T-helper 1 cell (primary cell): ENCODE measurements at places on chromosomes 3 and 15.

GRCh38 chr3:147298511-147298982, 107.8 kb downstream of the ZIC4 start:
- DNase-seq: no peak

- no peak for DNase-seq
Measured at GRCh38 chr15:42796955-42797782, 60.2 kb upstream of the CDAN1 start.

DNA sequence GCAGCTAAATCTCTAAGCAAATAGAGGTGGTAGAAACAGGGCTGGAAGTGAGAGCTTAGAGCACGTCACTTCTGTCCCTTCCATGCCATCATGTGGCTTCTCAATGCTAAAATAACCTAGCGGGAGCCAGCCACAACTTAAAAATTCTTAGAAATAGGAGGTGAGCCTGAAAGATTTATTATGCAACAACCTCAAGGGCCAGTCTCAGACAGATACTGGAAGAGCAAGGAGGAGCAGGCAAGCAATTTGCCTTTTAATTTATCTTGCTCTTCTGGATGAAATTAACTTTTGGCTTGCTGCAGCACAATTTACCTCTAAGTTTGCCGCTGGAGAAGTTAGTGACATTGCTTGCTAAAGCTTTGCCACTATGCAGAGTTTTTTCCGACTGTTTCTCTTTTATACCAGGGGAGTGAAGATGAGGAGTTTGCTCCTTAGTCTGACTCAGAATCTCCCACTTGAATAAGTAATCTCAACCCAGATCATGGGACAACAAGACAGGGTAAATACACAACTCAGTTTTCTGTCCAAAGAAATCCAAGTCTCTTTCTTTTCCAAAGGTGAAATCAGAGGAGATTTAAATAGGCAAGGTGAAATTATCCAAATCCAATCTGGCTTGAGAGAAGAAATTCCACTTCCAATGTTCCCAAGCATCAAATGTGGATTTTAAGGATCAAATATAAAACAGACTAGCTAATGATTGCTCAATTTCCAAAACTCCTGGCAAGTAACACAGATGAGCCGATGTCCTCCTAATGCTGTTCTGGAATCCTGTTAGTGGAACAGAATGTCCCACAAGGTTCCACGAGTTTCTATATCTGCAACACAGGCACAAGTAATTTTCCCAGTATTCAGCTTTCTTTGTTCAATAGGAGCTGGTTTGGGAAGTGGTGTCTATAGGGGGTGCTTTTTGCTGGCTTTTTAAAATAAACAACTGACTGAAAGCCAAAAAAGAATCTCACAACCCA, 329.4 kb upstream of the RORA start:
- no peak for DNase-seq

DNA sequence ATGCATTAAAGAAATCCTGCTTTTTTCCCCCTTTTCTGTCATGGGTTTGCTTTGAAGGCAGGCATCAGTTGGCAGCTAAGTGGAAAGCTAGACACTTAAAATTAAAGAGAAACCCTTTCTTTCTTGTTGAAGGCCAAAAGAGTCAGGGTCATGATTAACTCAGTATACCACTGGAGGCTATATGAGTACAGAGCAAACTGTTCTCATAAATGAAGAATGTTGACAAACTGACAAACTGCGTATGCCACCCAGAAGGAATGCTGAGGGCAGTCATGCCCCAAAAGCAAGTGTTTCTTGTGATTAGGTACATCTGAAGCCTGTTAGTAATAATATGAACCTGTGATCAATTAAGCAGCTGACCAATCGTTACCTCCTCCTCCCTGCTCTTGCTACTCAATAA, 43.6 kb upstream of the COL6A6 start:
- DNase-seq: no peak

- peak; percentile 22 for DNase-seq
Measured at GRCh38 chr3:17322106-17322793, 420.2 kb downstream of the TBC1D5 start.

- no peak for DNase-seq
Measured at GRCh38 chr15:95957861-95958260, 372.6 kb upstream of the NR2F2 start.

GRCh38 chr15:41775651-41776050, 1.4 kb downstream of the MAPKBP1 start:
- DNase-seq: no peak

DNA sequence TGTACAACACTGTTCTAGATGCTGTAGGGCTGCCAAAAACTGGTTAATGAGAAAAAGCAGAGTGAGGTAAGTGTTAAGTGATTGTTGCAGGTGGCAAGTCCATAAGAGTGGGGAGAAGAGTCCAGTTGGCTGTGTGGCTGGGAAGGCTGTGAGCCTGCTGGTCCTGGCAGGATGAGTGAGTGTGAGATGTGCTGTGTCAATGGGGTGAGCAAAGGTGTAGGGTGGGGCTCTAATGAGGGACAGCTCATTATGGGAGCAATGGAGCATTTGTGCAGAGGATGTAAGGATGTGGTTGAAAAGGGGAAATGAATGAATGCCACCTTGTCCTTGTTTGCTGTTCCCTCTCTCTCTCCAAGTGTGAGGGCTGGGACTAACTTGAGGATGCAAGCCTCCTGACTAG, 145.3 kb upstream of the ROPN1 start:
- no peak for DNase-seq

DNA sequence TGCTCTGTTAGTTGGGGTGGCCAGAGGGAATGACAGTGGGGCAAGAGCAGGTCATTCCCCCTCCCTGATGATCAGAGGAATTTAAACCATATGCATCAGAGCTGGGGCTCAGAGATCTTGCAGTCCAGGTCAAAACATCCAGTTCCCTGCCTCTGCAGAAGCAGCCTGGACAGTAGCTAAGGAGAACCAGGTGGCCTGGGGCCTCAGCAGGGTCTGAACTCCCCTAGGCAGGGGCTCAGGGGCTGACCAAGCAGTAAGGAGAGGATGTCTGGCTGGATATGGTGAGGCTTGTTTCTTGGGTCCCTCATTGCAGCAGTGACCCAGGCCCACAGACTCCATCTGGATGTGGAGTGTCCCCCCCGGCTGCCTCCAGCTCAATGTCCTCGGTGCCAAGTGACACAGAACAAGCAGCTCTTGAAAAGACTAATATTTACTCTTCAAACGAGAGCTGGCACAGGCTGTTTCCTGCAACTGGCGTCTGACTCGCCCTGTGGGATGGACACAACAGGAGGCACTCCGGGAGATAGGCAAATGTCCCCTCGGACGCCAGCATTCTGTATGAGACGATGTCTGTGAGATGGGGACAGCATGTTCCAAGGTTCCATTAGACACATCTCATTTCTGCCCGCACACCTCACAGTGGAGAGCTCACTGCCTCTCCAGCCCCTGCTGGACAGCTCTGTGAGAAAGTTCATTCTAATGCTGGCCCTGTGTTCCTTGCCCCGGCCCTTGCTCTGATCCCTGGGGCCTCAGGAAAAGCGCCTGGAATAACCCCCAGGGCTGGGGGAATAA, 37.1 kb downstream of the SEC22C start:
- DNase-seq: no peak

- DNase-seq: no peak
Measured at GRCh38 chr3:150775001-150775599, 12.1 kb upstream of the SIAH2 start.
